ENCODE measurements at places on chromosomes 1 and 21.

GRCh38 chr1:204250428-204251030 lies 36.7 kb upstream of the GOLT1A start:
- DNase-seq = no peak

DNA sequence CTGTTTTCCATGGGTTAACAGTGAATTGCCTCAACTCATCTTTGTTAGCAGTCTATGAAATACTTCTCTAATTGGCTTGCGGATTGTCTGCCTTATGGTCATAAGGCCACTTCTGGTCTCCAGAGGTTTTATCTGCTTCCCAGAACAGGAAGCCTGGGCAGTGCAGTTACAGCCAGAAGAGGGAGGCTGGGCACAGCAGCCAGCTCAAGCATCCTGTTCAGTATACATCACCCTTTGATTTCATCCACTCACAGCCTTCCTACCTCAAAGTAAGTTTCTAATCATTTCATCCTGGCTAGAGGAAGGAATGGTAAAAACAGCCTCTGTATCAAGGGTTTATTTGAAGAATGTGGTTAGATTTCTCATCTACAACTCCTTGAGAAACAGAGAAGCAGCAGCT lies 311.5 kb upstream of the DEPDC1 start:
- DNase-seq = no peak

DNA sequence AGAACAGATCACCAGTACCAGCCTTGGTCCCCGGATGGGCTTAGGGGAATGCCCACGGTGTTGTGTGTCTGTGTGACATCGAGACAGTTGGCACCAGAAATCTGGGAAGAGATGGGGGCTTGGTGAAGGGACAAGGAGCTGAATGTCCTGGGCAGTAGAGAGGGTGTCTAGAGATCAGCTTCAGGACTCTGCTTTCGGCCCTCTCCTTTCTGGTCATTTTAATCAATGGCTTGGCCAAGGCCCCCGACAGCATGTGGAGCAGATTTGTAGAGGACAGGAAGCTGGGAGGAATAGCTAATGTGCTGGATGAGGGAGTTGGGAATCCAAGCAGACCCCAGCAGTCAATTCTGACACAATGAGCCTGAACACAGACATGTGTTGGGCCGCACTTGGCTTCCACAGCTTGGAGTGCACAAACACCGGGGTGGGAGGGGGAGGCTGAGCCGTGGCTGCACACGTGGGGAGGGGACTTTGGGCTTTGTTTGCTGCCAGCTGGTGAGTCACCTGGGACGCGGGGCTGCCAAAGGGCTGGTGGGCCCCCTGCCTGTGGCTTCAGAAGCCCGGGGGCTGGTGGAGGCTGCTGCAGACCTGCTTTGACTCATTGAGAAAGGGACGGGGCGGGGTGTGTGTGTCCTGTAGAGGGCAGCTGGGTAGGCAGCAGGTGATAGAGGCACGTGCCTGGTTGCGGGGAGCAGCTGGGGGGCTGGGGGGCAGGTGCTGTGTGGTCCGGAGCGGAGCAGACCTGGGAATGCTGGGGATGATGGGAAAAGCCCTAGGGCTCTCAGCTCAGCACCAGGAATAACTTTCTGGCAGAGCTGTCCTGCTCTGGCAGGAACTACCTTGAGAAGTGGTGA lies 20.9 kb downstream of the SLC1A7 start:
- no peak for DNase-seq

GRCh38 chr1:29970747-29971325 lies 734.5 kb downstream of the PTPRU start:
- DNase-seq = no peak

DNA sequence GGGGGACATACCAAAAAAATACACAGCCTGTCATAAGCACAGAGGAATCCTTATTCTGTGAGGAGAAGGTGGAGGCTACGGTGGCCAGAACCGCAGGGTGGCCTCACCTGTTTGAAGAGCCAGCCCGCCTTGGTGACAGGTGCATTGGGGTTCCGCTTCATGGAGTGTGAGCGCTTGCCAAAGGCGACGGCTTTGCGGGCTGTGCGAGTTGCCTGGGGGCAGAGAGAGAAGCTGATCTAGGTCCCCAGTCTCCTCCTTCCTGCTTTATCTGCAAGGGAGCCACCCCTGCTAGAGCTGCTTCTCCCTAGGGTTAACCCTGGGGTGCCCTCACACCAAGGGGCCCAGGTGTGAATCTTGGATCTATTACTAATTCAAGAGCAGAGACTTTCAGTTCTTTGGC lies 54.3 kb upstream of the GOLT1A start:
- no peak for DNase-seq

- DNase-seq = no peak
Observed at GRCh38 chr1:44694863-44695478, 20.5 kb downstream of the ARMH1 start.

DNA sequence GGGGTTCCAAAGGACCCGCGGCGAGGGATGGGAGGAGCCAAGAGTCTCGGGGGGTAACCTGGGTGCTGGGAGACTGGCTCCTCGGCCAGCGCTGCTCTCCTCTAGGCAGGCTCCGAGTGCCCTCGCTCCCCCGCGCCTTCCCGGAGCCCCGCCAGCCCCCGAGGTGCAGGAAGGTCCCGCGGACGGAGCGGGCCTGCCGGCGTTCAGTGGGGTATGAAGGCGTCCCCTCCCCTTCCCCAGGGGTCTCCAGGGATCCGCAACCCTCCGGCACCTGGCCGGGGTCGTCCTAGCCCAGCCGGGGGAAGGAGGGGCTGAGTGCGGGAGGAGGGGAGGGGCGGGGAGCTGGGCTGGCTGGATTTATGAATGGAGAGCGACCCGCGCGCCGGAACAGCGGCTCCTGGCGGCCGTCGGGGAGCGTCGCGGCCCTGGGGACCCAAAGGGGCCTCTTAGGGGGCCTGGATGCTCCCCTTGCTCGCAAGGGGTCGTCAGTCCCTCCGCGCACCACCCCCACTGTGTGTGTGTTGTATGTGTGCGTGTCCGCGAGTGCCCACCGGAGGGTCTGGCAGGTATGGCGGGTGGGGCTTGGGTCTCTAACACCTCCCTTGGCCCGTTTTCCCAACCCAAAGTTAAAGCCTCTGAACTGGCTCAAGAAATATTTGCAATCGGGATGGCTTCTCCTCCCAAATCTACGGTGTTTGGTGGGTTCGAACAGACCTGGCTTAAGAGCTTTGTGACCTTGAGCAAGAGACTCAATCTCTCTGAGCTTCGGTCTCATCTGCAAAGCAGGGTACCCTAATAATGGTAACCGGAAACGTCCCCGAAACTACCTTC lies 642 bp downstream of the HCRTR1 start:
- peak; percentile 56 for DNase-seq

GRCh38 chr1:209810783-209811182 lies 4.8 kb upstream of the IRF6 start:
- DNase-seq = no peak

DNA sequence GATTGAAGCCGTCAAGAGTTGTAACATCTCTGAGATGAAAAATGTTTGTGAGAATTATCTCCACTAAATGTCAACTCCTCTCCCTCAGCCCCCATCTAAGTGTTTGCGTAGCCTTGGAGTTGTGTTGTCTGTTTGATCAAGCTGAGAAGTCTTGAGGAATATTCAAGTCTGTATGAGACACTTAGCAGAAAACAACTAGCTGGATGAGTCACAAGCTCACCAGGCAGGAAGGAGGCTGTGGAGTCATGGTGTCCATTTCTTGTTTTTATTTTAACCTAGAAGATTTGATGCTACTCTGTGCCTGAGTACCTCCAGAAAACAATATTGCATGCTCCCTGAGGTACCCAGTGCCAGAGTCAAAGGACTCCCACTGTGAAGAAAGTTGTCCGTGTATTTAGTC lies 211.6 kb upstream of the PLXNA2 start:
- no peak for DNase-seq

GRCh38 chr1:185719021-185719420 lies 15.2 kb upstream of the HMCN1 start:
- DNase-seq = no peak

DNA sequence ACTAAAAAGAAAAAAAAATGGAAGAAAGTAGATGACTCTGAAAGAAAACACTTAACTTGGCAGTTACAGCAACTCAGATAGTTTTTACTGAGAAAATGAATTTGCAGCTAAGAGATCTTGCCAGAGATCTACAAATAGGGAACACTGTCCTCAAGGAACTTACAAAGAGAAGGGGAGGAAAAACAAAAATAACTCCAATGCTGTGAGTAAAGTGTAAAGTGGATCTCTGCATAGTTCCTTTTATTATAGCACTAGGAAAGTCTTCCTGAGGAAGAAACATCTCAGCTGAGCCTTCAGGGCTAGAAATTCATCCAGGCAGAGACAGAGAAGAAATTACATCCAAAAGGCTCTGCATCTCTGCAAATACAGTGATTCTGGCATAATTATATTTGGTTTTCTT lies 3.9 kb downstream of the CD1B start:
- DNase-seq = no peak

GRCh38 chr1:21724098-21724497 lies 54.9 kb upstream of the RAP1GAP start:
- no peak for DNase-seq

DNA sequence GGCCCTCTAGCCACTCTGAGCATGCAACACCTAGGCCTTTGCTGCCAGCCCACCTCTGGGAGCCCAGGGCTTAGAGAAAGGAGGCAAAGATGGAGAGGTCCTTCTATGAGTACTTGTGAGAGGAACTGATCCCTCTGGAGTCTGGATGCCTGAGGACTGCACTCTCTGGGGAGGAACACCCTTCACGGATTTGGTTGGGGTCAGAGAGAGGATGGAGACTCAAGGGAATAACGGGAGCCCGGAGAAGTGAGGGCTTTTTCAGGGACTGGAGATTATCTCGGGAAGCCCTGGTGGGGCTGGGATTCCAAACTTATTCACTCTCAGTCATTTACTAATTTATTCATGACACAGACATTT lies 413 bp upstream of the C1orf232 start:
- DNase-seq = no peak

DNA sequence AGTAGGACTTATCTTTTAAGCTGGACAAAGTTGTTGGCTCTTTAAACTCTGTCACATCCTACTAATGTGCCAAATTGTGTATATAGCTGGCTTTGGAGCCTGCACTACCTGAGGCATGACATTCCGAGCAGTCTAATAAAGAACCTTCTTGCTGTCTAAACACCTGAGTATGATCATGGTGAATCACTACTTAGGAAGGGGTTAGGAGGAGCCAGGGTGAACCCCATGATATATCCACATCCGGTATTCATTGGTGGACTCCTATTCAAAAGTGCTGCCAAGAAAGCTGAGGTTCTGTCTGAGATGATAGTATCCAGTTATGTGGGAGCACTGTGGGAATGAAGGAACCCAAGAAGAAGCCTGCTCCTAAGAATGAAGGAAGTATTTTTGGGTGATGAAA lies 27.1 kb downstream of the CRNN start:
- DNase-seq = no peak

DNA sequence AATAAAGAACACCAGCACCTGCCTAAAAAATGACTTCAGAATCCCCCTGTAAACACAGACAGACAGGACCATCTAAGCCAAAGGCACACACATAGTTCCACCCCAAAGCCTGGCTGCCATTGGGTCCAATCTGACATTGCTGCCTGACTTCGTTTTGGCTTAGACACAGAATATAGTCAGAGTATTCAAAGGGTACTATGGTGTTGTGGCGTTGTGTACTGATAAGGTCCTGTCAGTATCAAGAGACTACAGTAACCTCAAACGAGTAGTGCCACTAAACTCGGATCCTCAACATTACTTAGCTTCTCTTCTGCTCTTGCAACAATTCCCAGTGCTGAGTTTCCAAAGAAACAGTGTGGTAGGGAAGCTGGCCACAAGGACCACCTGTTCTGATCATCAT lies 169.3 kb upstream of the NR5A2 start:
- no peak for DNase-seq

GRCh38 chr1:218785928-218786327 lies 387.8 kb upstream of the LYPLAL1 start:
- DNase-seq = no peak

DNA sequence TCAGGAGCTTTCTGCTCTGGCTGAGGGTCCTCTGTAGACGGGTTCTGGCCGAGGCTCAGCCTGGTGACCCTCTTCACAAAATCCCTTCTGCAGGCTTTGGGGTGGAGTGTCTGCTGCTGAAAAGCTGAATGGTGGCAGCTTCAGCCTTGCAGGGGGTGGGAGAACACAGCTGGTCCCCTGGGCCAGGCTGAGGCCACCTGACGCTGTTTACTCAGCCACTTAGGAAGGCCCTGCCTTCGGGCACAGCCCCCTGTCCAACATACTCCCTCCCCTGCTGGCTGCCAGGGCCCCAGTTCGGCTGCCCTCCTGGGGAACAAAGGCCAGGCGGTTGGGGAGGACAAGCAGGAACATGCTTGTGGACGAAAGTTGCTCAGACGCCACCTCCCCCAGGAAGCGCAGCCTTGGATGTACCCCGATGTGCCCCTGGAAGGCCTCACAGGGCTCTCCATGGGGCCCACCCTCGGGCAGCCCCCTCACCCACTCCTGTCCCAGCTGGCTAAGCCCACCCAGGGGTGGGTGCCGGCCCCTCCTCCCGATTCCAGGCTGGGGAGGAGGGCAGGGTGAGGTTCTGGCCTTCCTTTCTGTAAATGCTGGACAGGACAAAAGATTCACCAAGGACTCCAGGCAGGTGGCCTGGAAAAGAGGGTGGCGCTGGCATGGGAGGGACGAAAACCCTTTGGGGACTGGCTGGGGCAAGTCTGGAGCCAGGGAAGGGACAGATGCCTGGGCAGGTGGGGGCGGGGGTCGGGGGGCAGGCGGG lies at the start of gene ANKRD65:
Gene ANKRD65 (minus strand): TSS at position 130 of the 760 bp plus-strand sequence. CDS start 271 bp downstream, outside the sequence.
- no peak for DNase-seq
